AG08395 (cell line): ENCODE measurements at places on chromosomes 12 and 14.

- no peak for DNase-seq
Measured at GRCh38 chr12:75660805-75661404, 149.5 kb upstream of the KRR1 start.

DNA sequence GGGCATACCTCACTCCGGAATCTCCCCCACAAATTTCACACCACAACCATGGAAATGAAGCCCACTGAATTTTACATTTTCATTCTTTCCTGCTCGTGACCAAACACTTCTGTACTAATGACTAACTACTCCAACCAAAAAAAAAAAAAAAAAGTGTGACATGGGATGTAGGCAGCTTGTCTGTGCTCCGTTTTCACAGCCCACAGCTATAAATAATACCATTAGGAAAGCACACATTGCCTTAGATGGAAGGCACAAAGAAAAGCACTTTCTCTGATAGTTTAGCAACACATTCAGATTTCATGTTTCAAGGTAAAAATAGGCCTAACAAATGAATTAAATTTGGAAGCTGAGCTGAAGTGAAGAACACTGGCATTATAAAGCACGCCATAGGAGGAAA, 42.5 kb downstream of the DUSP6 start:
- DNase-seq, result no peak

- DNase-seq, result no peak
Measured at GRCh38 chr12:50425589-50426258, 25.0 kb downstream of the LARP4 start.

DNA sequence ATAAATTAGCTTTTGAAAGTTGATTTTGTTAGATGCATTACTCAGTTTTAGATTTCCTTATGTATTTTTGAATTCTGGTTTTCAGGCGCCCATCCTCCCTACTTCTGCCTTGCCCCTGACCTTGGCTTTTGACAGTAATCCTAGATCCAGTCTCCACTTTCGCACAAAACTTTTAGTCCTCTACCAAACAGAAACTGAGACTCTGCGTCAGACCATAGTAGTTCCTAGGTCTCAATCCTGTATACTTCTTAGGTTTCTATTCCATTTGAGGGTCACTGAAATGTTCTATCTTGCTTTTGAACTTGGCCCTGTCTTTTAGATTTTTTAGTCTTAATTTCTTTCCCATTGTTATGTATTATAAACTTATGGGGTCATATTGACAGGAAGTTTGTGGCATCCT, 307.9 kb upstream of the GARIN6 start:
- no peak for DNase-seq

- DNase-seq, result no peak
Measured at GRCh38 chr14:105326891-105327694, 12.5 kb downstream of the PACS2 start.

- no peak for DNase-seq
Measured at GRCh38 chr12:92488735-92489134, 214.1 kb upstream of the PLEKHG7 start.

DNA sequence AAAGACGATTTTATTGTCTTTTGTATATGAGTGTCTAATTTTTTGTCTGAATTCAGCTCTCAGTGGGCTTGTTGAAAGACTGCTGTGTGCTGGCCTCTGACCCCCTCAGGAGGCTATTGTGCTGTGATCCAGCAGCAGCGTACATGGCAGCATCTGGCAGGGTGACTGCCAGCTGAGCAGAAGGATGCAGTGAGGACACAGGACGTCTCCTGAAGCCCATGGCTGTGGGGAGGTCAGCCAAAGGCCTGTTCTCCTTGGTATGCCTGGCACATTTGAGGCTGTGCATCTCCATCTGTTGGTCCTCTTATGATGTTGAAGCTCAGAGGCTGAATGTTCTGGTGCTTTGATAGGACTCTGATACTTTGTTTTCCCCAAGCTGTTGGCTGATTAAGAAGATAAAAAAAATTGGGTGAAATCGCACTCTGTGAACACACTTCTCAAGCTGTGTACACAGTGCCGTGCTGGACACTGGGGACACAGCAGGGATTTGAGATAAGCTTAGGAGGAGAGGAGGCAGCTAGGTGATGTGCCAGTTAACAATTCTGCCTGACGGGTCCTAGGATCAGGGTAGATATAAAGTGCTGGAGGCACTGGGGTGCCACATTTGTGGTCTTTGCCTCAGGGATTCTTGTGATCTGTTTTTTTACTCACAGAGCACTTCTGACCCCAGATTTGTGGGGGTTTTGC, 37.5 kb downstream of the EID3 start:
- no peak for DNase-seq

GRCh38 chr12:88743946-88744685, 163.8 kb upstream of the KITLG start:
- DNase-seq, result no peak

DNA sequence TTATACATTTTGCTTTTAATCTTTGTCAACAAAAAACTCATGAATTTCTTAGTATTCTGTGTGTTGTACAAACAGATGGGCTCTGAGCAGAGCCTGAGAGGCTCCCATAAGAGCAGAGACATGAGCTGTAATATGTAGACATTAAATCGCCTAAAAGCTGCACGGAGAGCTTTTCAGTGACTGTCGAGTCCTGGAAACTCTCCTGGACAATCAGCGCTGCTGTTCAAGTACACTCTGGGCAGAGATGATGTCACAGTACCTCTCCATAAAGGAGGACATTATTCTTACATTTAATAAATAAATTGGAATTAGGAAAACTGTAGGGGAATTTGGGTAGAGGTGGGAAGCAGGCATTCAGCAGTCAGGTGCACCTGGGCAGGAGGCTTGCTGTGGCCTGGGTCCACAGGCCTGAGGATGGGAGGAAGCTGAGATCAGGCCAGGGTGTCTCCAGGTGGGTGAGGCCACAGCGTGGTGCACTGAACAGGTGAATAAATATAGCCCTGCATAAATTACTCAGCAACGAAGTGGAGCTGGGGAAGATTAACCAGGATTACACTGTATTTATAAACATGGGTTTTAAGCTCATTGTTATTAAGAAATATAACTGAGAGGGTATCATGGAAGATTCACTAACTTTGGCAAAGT, 13.3 kb upstream of the TCL1A start:
- no peak for DNase-seq

DNA sequence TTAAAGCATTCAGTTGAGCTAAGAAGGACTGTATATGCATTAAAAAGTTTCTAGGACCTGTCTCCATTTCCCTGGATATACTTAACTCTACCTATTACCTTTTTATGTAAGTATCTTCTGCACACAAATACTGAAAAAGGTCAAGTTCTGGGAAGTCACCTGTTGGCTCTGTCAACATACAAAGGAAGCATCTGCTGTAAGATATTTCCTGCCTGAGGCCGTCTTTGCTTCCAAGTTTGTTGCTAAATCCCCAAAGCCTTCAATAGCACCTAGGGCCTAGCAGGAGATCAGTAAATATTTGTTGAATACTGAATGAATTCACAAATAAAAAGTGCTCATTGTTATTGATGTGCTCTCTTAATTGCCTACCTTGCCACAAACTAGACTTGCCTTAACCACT, 188.4 kb downstream of the DUSP6 start:
- no peak for DNase-seq

GRCh38 chr12:22289250-22289649, 45.3 kb downstream of the ST8SIA1 start:
- no peak for DNase-seq

DNA sequence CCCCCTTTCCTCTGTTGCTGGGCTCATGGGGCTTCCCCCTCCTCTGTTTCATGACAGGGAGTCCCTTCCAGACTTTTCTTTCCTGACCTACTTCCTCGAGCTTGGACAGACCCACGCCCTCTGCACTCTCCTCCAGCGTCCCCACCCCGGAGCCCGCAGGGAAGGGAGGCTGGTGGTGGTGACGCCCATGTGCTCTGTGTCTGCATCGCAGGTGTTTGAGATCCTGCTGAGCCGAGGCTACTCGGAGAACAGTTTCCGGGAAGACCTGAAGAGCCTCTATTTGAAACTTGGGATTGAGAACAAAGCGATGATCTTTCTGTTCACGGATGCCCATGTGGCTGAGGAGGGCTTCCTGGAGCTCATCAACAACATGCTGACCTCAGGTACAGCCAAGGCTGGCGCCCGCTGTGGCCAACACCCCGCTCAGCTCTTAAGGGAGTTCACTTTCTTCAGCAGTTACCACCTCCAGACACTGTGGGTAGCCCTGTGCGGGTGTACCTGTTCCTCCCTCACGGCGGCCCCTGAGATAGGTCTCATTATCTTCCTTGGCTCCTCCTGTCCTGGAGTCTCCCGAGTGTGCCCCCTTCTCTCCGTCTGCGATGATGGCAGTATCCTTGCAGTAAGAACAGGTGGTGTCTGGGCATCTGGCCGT, 85.6 kb downstream of the CCDC92 start:
- DNase-seq, result no peak

DNA sequence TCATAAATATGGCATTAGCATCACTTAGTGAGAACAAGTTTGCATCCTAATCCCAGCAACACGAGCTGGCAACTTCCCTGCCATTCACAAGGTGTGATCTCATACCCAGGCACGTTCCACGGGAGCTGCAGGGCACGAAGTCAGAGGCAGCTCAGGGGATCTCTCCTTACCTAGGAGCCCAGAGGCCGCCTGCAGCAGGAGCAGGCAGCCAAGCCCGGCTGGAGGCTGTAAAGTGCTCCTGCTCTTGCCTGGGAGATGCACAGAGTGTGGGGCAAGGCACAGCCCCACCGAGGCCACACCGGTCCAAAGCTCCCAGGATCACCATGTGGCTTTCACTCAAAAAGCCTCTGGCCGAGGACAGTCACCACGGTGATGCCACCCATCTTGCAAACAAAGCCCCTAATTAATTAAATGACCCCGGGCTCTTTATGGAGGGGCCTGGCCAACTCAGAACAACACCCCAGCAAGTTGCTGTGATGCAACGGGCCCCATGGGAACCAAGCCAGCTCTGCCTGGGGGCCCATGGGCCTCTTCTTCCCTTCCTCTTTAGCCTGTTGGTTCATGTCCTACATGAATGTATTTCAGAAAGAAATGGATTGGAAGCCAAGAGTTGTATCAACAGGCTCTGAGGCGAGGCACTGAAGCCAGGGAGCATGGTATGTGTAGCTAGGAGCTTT, 26.5 kb downstream of the NUAK1 start:
- peak; percentile 13 for DNase-seq

DNA sequence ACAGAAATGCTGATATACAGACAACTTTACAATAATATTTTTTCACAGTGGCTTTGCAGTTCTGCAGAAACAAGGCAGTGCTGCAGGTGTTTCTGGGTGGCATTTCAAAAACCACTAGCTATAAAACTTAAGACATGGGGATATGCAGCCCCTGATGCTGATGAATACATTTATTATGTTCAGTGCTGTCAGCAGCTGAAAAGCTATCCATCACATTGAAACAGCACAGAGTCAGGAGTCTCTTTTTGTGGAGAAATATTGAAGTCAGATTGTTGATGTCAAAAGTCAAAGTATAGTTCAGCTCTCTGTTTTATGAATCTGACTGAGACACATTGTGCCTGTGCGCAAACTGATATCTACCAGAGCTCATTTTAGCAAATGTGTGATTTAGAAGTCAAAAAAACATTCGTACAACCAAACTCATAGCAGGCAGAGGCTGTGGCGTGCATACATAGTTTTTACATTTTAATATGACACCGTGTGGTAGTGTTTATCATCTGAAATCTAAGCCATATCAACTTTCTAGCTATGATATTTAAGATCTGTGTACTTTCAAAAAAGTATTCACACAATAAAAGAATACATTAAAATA, 467.6 kb downstream of the PRKD1 start:
- DNase-seq, result no peak

DNA sequence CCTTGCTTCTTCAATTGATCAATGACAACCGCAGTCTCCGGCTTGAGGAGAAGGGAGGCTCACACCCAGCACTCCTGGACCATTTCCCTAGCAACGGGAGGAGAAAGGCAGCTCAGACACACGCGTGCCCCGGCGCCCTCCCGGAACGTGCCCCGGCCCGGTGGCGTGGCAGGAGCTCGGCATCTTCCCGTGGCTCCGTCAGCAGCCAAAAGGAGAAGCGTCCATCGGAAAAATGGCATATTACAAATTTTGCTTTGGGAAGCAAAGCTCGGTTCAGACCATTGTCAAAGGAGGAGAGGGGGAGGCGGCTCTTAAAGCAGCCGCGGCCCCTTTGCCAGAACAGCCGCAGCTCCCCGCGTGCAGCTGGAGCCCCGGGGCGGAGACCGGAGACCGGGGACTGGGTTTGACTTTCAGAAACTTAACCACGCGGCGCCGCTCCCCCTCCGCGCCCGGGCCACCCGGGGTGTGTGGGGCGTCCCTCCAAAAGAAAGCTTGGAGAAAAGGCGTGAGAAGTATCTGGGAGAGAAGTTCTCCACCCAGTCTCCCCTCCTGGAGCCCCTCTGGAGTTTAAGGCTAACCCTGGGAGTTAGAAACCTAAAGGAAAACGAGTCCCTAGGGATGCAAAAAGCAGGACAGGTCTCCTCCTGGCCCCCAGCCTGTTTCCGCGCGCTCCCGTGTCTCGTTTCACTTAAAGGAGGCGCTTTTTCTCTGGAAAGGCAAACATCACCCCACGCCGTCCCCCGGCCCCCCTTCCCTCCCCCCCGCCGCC, 545 bp downstream of the PPFIA2 start:
- peak; percentile 32 for DNase-seq

- no peak for DNase-seq
Measured at GRCh38 chr12:12747278-12747677, 30.1 kb downstream of the CDKN1B start.

- DNase-seq, result no peak
Measured at GRCh38 chr12:46360370-46360769, 12.2 kb downstream of the SLC38A2 start.

DNA sequence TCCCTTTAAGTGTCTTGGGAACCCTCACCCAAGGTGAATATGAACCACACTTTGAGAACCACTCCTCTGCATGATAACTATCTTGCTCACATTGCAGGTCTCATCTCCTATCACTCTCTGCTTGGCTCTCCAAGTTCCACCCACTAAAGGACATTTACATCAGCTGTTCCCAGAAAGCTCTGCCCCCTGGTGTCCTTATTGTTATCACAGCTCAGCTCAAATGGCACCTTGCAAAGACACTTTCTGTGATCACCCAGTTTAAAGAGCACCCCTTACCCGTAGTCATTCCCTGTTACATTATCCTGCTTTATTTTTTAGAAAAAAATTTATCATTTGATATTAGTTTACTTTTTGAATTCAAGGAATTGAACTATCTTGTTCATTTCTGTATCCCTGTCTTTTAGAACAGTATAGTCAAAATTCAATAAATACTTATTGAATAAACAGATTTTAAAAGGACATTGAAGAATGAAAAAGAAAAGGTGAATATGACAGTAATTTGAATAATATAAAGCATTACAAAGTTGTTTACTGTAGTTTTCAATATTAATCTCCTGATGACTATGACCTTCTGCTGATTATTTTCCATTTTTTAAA, 20.5 kb upstream of the GUCY2C start:
- DNase-seq, result peak; percentile 29

- DNase-seq, result no peak
Measured at GRCh38 chr12:80272387-80272915, 171.6 kb upstream of the PTPRQ start.

DNA sequence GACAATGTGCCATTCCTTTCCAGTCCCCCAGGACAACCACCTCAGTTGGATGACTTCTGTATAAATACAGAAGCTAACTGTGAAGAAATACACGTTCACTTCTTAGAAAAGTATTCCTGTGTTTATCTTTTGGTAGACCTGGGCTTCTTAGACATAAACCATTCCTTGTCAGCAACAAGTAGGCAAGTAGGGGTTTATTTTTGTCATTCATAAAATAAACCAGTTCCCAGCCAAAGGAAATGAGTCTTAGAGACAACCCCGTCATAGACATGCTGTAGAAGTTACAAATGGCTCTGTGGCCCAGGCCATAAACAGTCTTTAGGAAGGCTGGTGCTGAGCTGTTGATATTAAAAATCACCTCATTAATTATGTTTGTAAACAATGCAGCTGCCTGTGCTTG, 243.2 kb downstream of the SPTSSA start:
- DNase-seq, result no peak

- no peak for DNase-seq
Measured at GRCh38 chr12:4157122-4157521, 116.4 kb upstream of the CCND2 start.
